ENCODE measurements at places on chromosomes 3 and 15.
A peak's percentile ranks its signal among the peaks of the same experiment; 100 is the strongest.

GRCh38 chr3:176795891-176796290 lies 401.4 kb downstream of the TBL1XR1 start:
- no peak for DNase-seq

DNA sequence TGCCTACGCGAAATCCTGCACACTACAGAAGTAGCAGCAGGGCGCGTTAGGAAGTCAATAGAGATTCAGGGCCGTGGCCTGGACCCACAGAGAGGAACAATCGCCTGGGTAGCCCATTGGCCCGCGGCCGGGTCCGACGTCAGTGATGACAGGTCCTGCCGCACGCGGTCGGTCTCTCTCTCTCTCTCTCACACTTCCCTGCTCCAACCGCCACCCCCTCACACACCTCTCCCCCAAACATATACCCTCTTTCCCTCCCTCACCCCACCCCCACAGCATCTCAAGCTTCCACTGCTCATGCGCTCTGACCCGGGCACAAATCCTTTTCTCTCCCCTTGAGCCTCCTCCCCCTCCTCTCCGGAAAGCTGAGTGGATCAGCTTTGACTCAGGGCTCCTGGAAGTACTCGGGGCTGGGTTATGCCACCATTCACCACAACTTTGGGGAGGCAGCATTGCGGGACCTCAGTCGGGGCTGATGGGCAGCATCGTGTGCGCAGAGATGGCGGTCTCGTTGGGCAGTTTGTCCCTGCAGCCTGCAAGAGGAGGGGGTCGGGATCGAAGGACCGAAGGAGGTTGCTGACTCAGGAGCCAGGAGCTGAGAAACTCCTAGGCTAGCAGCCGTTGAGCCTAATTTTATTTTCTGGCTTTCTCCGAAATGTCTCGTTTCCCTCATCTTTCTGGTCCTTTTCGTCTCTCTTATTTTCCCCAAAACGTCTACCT lies 9.0 kb downstream of the ZIC4 start:
- no peak for DNase-seq

DNA sequence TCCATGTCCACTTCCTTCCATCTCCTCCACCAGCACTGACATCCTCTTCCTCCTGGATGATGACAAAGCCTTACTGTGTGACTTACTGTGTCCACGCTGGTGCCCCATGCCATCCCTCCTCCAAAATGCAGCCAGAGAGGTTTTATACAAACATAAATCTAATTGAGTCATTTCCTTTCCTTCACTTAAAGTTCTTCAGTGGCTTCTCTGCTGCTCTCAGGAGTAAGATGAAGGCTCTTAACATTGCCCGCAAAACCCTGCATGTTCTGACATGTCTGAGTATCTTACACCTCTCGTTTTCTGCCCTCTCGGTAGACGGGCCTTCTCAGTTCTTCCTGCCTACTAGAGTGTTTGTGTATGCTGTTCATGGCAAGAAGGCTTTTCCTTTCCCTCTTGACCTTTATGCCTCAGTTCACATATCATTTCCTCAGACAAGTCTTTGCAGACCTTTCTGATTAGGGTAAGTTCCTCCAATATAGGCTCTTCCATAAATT lies 175.5 kb downstream of the CFAP20DC start:
- no peak for DNase-seq

DNA sequence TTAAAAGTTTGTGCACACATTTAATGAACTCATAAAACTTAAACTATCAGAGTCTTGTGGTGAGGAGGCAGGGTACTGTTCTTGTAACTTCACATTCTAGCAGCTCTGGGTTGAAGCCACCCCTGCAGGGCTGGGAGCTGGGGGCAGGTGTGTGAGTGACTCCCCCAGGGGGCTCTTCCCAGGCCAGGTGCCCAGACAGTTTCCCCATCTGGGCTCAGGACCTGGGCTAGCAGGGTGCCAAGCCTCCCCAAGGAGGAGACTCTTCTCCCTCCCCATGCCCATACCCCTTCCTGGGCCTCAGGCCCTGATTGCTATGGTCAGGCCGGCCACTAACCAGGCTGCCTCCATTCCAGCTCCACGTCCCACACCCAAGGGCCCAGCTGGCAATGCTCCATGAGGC lies 22.0 kb upstream of the CHCHD6 start:
- no peak for DNase-seq

DNA sequence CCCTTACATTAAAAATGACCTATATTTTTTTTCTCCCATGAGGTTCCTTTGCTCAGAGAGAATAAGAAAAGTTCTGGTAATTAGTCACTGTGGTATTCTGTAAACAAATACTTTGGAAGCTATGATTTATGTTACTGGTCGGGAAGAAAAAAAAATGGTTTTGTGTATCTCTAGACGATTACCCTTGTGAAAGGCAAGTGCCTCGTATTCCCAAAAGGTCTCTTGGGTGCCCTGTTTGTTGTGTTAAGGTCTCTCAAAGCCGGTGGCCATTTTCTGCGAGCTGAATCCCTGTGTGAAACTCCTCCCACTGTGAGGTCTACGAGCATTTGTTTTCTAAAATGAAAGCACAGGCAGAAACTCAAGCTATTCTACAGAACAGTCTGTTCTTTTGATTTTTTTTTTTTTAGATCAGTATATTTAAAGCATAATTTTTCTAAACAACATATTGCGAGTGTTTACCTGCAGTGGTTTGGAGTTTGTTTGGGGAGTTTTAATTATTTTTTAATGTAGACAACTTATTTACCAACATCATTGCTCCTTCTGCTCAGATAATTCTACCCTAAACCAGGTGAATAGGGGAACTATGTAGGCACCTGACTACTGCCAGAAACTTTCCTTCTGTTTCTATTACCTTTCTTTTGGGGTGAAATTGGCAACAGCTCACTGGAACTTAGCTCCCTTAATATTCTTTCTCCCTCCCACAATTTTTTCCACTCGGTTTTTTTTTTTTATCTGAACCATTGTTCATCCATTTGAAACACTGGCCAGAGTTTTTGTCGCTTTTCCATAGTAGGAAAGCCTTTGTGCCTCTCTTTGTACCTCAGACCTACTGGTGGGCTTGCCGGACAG lies 44.0 kb downstream of the ZBTB38 start:
- DNase-seq: peak; percentile 37

DNA sequence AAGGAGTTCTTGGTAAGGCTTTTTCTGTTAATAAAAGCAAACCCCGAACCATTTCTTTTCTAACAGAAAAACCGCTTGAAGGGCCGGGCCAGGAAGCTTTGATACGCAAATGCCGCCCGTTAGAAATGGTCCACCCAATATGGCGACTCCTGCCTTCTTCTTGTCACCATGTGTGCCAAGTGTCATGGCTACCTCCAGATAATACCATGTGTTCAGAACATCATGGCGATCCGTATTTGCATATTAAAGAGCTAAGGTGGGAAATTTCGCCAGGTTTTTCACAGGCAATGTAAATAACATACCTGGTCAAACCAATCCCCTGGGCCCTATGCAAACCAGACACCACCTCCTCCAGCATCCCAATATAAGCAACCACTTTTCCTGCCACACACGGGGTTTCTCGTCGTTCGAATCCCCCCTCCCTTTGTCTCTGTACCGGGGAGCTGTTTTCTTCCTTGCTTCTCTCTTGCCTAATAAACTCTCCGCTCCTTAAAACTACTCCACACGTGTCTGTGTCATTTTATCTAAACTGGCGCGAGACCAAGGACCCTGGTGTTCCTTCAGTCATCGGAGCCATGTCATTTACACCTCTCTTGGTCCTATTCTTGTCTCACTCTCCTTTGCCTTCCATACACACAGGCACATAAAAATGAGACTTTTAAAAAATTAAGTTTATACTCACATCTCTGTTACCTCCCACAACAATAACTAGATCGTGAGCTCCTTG lies 34.5 kb downstream of the NCEH1 start:
- no peak for DNase-seq

- DNase-seq: no peak
Measured at GRCh38 chr15:29922191-29922590, 99.9 kb upstream of the TJP1 start.

- DNase-seq: no peak
Measured at GRCh38 chr3:14186854-14187458, 8.3 kb downstream of the LSM3 start.

DNA sequence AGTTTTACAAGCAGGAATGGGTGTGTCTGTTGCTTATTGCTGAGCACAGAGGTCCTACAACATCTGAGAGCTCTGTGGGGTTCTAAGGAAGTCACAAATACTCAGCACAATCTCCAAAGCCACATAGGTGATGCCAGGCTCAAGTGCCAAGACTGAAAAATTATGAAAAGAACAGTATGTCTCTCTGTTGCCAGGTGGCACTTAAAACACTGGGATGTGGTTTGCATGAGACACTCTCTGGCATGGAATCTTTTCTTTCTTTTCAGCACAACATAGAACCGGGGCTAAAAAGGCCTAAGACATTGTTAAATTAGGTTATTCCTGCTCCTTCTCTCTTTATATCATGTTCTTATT lies 127.3 kb upstream of the PRICKLE2 start:
- DNase-seq: no peak

DNA sequence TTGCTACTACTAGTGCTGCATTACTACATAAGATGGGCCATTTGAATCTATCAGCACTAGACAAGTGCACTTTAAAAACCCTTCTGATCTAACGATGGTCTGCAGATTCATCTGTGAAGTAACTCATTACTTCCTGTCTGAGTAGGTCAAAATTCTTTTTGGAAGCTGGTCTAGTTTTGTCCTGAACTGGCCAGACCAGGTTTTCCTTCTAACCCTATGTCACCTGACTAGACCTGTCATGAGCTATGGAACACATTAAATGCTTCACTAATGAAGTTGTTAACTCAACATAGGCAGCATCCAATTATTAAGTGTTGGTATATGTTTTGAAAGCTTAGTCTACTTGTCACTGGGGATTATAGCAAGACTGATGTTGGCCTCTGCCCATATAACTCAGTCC lies 10.1 kb upstream of the RBM5 start:
- DNase-seq: no peak

DNA sequence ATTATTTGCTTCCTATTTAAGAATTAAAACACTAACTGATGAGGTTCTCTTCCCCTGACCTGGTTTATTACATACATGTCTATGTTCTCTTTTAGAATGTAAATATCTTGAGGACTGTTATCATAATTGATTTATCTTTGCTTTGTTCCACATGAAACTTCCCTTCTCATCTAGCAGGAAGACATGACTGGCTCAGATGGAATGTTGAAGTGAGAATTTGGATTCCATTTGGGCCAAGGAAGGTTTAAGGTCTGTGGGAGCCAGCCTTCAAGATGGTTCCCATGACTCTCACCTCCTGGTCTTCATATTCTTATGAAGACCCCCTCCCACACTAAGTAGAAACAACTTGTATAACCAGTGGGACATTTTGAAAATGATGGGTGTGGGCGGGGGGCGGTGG lies 222.2 kb upstream of the GADL1 start:
- no peak for DNase-seq

GRCh38 chr15:77493324-77493907 lies 72.7 kb downstream of the HMG20A start:
- DNase-seq: no peak

DNA sequence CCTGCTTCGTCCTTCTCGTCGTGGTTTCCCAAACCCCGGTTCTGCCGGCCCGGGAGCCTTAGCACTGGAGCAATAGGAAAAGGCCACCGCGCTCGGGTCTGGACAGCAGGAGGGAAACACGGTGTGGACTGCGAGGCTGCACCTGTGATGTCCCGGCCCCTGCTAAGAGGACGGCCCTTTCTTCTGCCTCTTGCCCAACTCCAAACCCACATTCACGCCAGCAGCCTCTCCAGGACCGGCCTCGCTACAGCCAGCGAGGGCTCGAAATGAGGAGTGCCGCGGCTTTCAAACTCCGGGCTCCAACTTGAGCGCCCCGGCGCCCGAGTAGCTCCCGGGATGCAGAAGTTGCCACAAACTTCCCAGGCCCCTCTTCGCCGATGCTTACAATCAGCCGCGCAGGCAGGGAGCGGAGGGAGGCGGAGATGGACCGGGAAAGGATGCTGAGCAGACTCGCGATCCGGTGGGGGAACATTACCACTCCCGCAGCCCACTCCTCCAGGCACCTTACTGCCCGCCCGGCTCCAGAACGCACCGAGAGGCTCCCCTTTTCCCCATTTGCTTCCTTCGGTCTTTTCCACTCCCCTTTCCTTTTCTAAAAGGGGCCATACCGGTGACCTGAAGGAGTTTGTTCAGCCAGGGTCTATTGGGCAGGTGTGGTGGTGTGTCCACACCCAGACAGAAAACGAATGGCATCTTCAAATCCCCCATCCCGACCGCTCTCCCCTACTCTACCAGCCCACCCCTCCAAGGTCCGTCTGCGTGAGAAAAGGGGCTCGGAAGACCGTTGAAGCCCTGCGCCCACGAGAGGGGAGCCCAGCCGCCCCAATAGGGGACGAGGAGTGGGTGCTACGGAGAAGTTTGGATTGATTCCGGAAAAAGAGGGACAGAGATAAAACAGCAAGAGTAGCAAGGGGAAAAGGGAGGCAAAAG lies 18.8 kb upstream of the SATB1 start:
- peak; percentile 13 for DNase-seq

DNA sequence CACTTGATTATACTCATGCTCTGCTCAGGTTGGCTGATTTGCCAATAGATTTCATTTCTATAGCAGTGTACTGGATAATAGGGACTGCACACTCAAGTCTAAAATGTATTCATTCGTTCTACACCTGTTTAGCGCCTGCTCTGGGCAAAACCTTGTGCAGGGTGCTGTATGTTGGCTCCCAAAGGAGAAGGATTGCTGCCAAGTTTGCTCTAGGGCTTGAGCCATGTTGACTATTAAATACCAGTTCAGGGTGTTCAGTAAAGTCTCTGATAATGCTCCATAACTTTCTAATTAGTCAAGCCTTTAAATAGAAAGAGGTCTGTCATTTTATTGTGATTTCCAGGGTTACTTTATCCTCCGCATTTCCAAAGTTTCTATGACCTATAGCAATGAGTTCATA lies 470.2 kb downstream of the MAGI1 start:
- no peak for DNase-seq

DNA sequence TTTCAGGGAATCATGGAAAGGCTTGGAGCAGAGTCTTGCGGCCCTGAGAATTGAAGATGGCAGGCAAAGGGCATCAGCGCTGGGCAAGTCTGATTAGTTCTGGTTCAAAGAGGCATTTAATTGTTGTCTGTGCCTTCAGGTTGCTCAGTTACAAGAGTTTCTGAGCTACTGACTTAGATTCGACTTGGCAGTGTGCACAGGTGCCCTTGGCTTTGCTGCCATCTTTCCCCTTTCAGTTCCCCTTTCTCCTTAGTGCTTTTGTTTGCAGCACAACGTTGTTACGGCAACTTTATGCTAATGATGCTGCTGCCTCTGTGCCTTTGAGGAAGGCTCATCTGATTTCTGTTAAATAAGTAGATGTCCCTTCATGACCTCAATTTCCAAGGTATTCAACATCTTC lies 12.5 kb downstream of the P2RY14 start:
- peak; percentile 7 for DNase-seq

- DNase-seq: no peak
Measured at GRCh38 chr3:136714020-136714419, 38.2 kb downstream of the STAG1 start.

Data from NCI-H2171 treated with DMSO at 0.1 percent for 48 hours (cell line).